MG63 (cell line): ENCODE measurements at places on chromosomes 6 and 20.

DNA sequence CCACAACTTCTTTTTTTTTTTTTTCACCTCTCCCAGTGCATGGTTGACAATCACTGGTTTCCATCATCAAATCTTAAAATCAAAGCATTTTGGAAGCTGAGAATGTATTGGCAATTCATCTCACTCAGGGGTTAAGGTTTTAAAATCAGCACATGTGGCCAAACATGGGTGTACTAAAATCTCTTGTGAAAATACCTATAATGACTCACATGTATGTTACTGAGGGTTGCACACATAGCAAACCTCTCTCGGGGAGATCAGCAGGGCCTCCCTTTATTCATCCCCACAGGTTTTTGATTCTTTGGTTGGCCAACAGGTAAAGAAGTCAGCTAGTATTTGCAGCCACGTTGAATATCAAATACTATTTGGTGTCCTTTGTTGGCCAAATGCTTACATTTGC is 44.3 kb upstream of the OCSTAMP start:
- DNase-seq = no peak

DNA sequence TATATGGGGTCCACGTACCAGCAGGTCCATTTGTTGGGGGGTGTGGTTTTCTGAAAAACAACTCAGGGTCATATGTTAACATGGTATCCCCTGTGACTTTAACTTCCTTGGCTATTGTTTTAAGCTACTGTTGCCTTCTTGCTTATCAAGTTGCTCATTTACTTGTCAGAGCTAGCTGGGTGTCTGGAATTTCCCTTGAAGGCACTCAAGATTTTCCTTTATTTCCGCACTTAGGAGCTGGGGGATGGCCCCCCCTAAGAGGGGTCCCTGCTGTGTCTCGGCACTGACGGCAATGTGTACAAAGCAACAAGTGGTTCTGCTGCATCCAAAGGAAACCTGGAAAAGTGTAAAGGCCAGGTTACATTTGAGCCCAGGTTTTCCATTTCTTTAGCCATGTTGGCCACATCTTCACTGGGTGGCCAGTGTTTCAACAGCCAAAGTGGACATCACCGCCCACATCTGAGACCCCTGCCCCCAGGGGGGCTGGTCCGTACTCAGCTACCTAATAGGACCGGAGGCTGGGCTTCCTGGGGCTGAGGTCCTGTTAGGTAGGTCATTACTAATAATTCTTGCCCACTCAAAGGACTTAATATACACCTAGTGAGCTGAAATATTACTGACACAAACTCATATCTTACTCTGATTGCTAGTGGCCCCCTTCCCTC is 24.8 kb upstream of the SYNDIG1 start:
- DNase-seq = no peak

GRCh38 chr6:42509256-42509655 is 54.6 kb upstream of the UBR2 start:
- no peak for DNase-seq

DNA sequence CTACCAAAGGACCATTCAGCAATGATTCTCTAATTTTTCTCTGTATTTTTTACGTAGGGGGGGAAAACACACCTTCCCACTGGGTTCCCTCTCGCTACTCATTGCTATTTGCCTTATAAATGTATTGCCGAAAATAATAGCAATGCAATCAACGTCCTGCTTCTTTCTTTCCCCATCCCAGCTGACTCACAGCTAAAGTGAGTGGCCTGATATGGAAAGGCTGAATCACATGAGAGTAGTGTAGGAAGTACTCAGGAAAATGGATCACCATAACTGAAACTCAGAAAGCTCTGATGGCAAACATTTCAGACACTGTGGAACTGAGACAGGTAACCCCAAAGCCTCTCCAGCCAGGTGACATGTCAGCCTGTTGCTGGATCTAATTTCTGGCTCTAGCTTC is 49.3 kb upstream of the SRPK1 start:
- DNase-seq = peak; percentile 31

- DNase-seq = no peak
Observed at GRCh38 chr6:113651120-113651519, 206.0 kb upstream of the MARCKS start.

GRCh38 chr6:26044140-26045064 is 42.8 kb upstream of the HFE start:
- peak; percentile 66 for DNase-seq

- no peak for DNase-seq
Observed at GRCh38 chr20:62830821-62831220, 14.0 kb downstream of the COL9A3 start.

GRCh38 chr20:63955281-63955826 is 862 bp downstream of the UCKL1 start:
- DNase-seq = peak; percentile 58

GRCh38 chr6:149925253-149925973 is 2.5 kb upstream of the RAET1G start:
- no peak for DNase-seq

- no peak for DNase-seq
Observed at GRCh38 chr6:142886431-142887170, 58.4 kb downstream of the HIVEP2 start.

DNA sequence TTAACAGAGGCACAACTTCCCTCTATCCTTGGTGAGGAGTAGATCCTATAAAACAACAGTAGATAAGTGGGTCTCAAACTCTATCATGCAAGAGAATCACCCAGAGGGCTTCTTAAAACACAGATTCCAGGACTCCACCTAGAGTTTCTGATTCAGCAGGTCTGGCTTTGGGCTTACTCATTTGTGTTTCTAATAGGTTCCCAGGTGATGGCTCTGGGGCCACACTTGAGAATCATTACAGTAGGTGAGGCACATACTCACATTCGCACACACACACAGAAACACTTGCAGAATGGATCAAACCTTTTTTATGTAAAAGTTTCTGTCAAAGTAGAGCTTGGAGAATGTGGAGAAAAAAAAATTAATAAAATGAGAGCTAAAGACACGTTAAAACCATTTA is 52.4 kb downstream of the TMEM242 start:
- DNase-seq = no peak

DNA sequence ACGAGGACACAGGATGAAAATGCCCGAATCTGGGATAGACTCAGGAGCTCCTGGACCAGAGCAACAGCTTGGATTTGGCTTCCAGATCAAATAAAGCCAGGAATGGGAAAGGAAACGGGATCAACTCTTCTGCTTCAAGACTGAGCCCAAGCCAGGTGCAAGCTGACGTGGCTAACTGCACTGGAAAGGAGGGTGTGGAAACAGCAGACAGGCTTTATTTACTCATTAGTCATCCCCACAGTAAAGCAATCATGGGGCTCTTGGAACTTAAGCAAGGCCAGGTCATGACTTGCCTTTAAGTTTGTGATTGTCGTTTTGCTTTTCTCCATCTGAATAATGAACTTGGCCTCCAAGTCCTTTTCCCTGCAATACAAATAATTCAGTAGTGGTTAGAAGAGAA is 45.2 kb downstream of the KIF16B start:
- peak; percentile 82 for DNase-seq

- no peak for DNase-seq
Observed at GRCh38 chr6:138716971-138717665, 56.5 kb upstream of the CCDC28A start.

- no peak for DNase-seq
Observed at GRCh38 chr6:123276546-123276980, 280.5 kb downstream of the CLVS2 start.

DNA sequence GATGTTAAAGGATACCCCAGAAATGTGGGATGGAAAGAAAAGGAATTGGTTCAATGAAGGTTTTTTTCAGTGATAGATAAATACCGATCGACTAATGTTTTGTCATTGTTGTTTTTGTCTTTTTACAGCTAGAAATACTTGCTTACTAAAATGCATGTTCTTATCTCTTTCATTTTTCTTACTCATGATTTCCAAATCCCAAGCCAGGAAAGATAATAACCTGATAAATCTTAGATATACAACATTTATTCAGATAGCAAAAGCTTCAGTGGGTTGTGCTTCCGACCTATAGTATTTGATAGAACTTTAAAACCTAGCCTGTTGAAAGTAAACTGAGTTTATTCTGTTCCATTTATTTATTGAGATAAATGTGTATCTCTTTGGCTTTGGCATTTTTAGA is 187.5 kb downstream of the EDN1 start:
- DNase-seq = no peak

DNA sequence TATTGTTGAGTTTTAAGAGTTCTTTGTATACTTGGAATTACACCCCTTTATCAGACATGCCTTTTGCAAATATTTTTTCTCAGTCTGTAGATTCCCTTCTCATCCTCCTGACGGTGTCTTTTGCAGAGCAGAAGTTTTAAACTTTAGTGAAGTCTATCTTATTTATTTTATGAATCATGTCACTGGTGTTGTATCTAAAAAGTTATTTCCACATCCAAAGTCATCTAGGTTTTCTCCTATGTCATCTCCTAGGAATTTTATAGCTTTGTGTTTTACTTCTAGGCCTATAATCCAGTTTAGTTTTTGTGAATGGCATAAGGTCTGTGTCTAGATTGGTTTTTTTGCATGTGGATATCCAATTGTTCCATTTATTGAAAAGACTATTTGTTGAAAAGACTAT is 271.3 kb downstream of the KIF16B start:
- no peak for DNase-seq

DNA sequence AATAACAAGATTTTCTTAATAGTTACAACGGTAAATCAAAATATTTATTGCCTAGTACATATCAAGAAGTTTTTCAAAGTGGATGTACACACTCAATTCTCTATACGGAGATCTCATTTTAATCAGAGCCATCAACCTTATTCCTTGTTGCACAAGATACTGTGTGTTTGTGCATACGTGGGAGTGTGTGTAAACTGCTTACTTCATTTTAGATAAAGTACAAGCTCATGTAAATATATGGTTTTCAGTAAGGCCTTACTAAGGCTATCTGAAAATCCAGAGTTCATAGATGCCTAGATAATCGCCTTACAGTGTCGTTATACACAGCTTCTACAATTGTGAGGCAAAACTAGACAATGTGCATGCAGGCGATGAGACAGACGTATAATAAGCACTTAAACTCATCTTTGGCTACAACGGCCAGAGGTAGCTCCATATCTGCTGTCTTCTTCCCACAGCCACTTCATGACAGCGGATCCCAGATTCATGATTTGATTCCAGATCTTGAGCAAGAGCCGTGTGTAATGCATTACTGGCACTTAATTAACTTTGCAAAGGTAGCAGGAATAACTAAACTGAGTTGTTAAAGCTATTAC is 2.5 kb downstream of the PERP start:
- no peak for DNase-seq

- peak; percentile 70 for DNase-seq
Observed at GRCh38 chr6:31663961-31664789, 622 bp downstream of the GPANK1 start.

DNA sequence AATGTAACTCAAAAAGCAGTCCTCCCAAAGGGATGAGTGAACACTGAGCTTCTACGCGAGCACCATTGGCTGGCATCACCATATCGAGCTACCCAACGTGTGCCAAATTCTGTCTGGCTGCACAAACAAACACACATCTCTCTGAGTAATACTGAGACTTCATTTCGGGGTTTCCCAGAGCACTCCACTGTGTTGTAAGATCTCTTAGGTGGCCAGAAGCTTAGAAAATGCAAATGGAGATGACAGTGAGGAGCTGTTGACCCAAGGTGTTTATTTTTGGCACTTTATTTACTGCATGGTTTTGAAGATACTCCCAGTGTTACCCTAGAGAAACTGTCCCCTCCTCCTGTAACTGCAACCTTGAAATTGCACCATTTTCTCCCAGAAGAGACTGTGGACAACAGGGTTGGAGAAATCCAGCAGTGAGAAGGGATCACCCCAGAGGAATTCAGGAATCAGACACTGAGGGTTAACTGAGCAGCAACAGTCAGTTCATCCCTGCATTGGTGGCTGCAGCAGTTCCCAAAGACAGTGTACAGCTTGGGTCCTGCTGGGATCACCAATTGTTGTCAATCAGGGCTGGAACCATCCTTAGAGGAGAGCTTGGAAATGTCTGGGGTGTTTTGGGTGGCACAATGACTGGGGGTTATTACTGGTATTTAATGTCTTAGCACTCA is 1.0 kb upstream of the RIPOR2 start:
- peak; percentile 63 for DNase-seq

DNA sequence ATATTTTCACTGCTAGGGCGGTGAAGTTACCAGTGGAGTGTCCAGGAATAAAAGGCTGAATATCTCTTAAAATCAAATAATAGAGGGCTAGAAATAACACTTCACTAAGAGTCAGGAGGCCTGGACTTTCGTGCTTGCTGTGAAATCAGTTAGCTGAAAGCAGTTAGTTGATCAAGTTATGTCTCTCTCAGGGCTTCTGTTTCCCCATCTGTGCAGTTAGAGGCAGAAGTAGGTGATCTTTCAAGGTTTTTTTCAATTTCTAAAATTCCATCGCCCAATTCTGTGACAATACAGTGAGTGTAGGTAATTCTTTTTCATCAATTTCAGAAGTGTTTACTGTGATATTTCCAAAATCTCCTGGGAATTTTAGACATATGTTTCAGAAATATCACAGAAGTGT is 72.5 kb upstream of the GLP1R start:
- DNase-seq = no peak

GRCh38 chr6:138500867-138501446 is 1.7 kb upstream of the NHSL1 start:
- DNase-seq = no peak

GRCh38 chr20:36378686-36379085 is 72.5 kb downstream of the DLGAP4 start:
- no peak for DNase-seq

GRCh38 chr6:16413399-16413798 is 175.0 kb downstream of the GMPR start:
- no peak for DNase-seq

- DNase-seq = peak; percentile 76
Observed at GRCh38 chr6:146337376-146337775, 206.3 kb upstream of the RAB32 start.

DNA sequence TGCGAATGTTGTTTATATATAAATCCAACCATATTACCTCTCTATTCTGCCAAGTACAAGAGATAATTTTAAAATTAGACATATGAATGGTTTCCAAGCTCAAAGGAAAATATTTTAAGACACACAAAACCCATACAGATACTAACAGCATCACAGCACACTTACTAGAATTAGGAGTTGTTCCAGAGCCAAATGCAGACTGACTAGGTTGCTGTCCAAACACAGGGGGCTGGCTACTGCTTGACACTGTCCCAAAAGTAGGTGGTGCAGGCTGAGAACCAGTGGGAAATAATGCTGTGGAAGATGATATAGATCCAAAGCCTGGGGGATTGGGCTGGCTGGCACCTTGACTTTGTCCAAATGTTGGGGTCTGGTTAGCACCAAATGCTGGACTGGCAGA is 24.3 kb downstream of the FAM8A1 start:
- DNase-seq = no peak

GRCh38 chr6:31750411-31751022 is 10.7 kb downstream of the MSH5 start:
- DNase-seq = no peak

GRCh38 chr6:117432273-117432672 is 6.5 kb upstream of the ROS1 start:
- no peak for DNase-seq

GRCh38 chr6:34490390-34491090 is 24.7 kb downstream of the PACSIN1 start:
- no peak for DNase-seq

- no peak for DNase-seq
Observed at GRCh38 chr20:52801628-52802006, 170.5 kb upstream of the TSHZ2 start.
